ENCODE measurements at places on chromosomes 4 and X.
A peak's percentile ranks its signal among the peaks of the same experiment; 100 is the strongest.

GRCh38 chrX:56429581-56429980 is 133.8 kb upstream of the UBQLN2 start:
- no peak for DNase-seq

DNA sequence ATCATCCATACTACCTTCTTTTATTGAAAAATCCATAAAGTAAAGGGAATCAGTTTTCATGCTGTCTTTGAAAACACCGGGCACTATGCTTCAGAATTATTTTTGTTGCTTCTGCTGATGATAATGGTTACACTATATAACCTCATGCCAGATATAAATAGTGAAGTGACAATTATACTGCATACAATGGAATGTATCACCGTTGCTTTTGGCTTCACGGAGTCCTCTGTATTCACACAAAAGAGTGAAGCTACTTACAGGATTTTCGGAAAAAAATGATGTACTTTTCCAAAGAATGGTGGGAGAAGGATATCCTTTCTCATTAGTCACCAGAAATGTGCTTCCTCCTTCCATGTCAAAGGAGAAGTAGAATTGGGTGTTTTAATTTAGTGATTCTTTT is 159.1 kb upstream of the PITX2 start:
- no peak for DNase-seq

- no peak for DNase-seq
Observed at GRCh38 chr4:28469387-28469786, 1608.7 kb downstream of the STIM2 start.

GRCh38 chr4:170247596-170247995 is 157.8 kb upstream of the AADAT start:
- DNase-seq: no peak

DNA sequence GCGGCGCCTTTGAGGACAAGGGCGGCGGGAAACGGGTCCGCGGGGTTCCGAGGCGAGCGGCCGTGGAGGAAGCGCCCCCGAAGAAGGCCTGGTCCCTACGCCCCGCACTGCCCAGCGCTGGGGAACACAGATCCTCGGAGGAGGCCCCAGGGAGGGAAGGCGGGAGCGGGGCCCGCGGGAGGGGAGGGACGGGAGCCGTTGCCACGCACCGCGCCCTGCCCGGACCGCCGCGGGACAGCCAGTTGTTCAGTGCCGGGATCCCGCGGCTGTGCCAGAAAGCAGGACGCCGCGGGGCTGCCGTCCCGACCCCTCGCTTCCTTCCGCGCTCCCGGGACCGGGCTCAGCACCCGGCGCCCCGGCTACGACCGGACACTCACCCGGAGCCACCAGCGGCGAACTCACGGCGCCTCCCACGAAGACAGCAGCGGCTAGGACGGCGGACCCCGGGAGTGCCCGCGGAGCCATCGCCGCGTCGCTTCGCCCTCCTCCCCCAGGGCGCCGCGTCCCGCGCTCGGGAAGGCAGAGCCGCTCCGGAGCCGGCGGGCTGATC is 278 bp downstream of the RELL1 start:
- DNase-seq: no peak

GRCh38 chr4:138243369-138243768 is 1.2 kb upstream of the SLC7A11 start:
- DNase-seq: no peak

- no peak for DNase-seq
Observed at GRCh38 chr4:56870946-56871345, 36.8 kb upstream of the REST start.

DNA sequence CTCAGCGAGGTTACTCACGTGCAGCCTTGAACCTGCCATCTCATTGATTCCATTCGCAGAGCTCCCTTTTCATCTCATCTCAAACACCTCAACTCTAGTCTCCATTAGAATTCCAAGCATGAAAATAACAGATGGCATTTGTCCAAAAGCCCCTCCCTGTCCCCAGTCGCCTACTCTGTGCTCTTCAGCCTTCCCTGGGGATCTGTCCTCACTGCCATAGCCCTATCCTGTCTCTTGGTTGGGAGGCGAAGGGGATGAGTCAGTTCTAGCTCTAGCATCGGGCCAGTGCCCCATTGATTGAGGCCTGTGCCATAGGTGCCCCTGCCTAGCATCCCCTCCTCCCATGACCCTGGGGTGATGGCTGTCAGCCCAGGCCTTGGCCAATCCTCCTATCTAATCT is 134.0 kb upstream of the PJA1 start:
- DNase-seq: no peak

DNA sequence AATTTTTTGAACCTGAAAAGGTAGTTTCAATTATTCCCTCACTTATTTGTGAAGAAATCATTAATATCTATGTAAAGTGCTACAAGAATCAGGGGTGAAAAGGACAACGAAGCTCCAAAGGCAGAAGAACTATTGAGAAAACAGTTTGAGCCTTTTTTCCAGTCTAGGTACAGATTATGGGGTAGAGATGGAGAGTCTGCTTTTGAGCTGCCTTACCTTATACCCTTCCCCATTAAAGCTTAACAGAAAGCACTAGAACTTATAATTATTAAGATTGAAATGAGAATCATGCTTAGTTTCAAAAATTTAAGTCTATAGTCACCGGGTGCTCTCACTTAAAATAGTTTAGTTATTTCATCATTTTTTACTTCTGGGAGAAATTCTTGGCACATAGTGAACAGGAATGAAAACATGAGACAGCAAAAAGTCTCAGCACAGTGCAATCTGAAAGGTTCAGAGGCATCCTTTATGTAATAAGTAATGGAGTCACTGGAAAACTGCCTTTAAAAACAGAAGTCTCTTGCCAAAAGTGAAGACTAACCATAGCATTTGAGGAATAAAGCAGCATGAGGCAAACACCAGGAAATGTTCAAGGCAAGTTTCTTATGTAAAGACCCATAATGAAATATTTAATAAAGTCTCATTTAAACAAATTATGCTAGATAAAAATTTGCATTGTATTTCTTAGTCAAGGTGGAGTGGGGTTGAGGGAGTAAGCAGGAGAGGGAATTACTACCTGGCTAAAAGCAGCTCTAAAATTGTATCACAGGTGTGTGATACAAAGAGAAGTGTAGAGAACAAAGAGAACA is 5.1 kb upstream of the DCLK2 start:
- no peak for DNase-seq

- no peak for DNase-seq
Observed at GRCh38 chr4:78864405-78865024, 74.7 kb downstream of the PAQR3 start.

DNA sequence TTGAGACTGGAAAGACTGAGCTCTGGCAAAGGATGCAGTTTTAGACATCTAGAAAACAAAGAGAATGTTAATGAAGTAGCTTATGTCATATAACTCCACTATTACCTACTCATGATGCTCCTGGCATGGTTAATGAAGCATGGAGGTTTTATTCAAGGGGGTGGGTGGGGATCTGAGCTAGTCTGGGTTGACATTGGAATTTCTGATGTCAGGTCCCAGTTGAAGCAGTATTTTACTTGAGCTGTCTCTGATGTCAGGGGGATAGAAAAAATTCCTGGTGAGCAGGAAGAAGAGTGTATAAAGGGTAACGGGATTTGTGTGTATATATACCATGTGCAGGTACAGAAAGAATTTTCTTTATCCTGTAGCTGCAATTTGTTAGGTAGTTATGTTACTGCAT is 102.0 kb downstream of the ELOVL6 start:
- no peak for DNase-seq

- DNase-seq: no peak
Observed at GRCh38 chrX:15913146-15913545, 58.5 kb upstream of the AP1S2 start.

DNA sequence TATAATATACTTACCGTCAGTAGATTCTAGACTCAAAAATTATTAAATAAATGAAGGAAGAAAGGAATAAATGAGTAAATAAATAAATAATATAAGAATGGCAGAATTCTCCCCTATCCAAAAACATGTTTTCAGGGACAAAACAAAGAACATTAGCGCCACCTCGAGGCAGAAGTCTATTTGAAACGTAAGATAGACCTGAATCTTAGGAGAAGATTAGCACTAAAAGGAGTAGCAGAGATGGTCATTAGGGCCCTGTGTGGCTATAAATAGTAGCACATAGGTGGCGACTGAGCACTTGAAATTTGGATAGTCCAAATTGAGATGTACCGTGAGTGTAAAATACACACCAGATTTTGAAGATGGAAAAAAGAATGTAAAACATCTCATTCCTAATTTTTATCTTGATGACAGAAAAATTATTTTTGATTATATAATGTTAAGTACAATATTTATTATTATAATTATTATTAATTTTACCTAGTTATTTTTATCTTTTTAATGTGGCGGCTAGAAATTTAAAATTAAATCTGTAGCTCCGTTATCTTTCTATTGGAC is 24.3 kb upstream of the SRD5A3 start:
- DNase-seq: no peak

DNA sequence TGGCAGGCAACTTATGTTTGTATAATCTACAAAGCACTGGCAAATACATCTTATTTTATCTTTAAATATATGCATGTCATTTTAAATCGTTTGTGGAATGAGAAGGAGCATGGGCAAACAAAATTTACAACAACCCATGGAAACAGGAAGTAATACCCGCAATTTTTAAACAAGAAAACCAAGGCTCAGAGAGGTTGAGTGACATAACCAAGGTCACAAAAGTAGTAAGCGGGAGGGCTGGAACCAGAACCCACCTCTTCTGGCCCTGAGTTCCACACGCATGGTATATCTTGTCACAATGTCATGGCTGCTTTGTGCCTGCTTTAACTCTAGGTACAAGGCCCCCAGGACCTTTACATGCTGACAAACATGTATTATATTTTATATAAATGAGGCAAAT is 52.9 kb downstream of the SLC7A11 start:
- no peak for DNase-seq

DNA sequence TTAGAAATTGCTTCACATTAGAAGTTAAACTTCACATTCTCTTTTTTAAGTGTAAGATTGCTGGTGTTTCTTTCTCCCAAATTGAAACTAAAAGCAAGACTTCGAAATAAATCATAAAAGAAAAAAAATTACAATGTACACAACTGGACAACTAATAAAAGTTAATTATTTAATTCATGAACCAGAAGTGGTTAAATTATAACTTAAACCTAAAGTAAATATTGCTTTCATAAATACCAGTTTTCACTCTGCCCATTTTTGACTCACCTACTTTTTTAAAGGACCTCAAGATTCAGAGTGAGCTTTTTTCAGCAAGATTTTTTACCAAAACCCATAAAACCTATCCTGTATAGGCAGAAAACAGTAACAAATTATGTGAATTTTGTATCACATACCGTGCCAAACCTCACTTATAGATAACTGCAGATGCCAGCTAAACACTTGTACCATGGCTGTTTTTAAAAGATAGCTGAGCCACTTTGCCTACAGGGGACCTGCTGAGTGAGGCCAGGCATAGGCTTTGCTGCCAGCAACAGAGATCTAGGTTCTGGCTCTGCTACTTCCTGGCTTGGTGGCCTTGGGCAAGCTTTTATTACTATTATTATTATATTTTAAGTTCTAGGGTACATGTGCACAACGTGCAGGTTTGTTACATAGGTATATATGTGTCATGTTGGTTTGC is 259.8 kb downstream of the NR3C2 start:
- DNase-seq: no peak

DNA sequence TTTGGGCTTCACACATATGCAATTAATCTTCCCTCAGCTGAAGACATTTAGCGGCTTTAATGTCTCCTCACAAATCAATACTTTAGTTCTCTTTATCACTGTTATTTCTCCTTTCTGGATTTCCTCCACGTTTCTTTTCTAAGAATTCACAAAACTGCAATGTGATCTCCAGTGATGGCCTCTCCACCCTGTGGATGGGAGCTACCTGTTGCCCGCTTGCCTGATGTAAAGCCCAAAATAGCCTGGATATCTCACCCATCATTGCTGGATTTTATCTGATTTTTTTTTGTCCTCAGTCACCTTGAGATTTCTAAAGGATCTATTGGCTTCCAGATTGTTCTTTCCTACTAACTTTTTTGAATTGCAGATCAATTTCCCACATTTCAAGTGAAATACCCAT is 129.3 kb upstream of the FAM241A start:
- no peak for DNase-seq

DNA sequence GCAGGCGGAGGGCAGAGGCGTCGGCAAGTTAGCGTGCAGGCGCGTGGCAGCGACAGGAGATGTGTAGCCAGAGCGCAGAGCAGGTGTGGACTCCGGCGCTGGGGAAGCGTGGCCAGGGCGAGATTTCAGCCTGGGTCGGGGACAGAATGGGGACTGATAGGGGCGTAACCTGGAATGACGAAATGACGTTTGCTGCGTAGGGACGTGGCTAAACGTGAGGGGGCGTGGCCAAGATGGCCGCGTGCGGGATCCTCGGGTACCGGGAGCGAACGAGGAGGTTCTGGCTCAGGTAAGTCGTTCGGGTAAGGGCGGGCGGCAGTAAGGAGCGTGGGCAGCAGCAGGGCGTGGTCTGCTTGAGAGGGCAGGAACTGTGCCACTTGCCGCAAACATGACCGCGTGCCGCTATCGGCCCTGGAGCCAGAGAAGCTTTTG is 10.9 kb upstream of the CLTRN start:
- peak; percentile 60 for DNase-seq

DNA sequence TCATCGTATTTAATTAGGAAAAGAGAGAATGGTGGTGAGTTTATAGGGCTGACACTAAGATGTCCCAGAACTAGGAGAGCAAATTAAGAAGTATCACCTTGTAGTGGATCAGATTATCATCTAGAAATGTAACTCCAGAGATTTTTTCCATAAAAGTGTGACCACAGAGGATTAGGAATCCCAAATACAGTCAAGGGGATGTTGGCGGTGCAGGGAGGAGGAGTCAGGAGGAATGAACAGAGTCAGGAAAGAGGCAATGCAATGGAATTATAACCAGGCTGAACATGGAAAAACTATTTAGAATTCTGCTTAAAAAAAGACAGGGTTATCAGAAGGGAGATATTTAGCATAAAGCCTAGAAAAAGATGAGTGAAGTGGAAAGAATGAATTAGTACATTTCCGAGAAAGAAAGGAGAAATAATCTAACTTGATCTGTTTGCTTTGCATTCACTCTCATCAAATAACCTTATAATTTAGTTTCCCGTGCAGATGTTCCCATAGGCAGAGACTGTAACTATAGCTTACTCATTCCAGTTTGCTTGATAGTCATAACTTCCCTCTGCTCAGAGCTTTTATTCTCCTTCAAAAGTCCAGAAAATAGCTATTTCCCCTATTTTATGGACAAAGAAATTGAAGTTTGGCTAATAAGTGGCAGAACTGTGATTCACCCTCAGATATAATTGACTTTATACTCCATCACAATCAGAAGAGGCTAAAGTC is 56.4 kb downstream of the SCFD2 start:
- no peak for DNase-seq

GRCh38 chr4:147789596-147789995 is 57.7 kb downstream of the ARHGAP10 start:
- DNase-seq: no peak

- DNase-seq: no peak
Observed at GRCh38 chrX:74343343-74344279, 39.6 kb downstream of the ZCCHC13 start.
